ENCODE measurements at places on chromosomes 16 and 17. TPM values are rescaled to one million over a fixed set of nuclear protein-coding genes. Genes with fewer than 3 reads are reported as not detected.

MYH8 gene
- total RNA-seq: not detected

PERCC1 gene
- total RNA-seq: not detected

C1QL1 gene
- total RNA-seq: not detected

C16orf89 gene
- total RNA-seq: 3.0 TPM

LCMT1 gene
- total RNA-seq: 36.5 TPM

ARHGDIG gene
- not detected for total RNA-seq

CD79B gene
- 1.1 TPM for total RNA-seq

PITPNM3 gene
- total RNA-seq: 7.9 TPM

TGFB1I1 gene
- total RNA-seq: 62.7 TPM

ZNF750 gene
- total RNA-seq: not detected

ZP2 gene
- total RNA-seq: not detected

ITGB4 gene
- total RNA-seq: 5.5 TPM

UBE2Z gene
- 92.2 TPM for total RNA-seq

RRAD gene
- 46.1 TPM for total RNA-seq

TERB1 gene
- total RNA-seq: not detected

GPR139 gene
- total RNA-seq: not detected

CMC2 gene
- total RNA-seq: 106 TPM

APOBR gene
- total RNA-seq: 2.6 TPM

CCDC144A gene
- 0.52 TPM for total RNA-seq
